ENCODE measurements at places on chromosomes 11 and 22.

- no peak for DNase-seq
Measured at GRCh38 chr22:49011379-49011768, 816.3 kb downstream of the BRD1 start.

DNA sequence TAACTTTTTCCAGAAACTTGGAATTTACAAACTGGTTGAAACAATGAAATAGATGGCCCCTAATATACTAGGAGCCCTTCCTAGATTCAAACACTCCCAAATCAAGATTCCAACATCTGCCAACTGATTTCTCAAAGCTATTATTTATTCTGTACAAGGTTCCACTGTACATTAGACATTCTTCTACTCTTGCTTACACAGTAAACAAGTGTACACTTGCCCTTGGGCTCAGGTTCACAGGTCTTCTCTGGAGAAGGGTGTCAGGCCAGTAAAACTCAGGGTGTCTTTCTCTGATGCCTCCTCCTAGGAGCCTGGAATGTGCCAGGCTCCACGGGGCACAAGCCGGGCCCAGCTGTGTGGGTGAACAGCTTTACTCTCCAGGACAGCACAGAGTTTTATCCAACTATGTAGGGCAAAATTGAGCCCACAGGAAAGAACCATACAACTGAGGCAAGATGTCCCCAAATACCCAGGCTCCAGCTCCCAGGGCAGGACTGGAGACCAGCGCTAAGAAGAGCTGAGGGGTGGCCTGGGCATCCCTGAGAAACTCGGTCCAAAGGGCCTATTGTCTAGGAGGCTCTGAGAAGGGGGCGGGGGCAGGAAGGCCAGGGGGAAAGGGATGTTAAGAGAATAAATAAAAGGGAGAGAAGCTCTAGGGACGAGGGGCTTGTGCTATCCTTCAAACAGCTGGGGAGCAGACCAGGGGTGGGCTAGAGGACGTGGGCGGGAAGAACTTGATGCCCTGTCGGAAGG is 8.8 kb upstream of the MFRP start:
- DNase-seq, result no peak

GRCh38 chr11:120546312-120547205 is 35.0 kb downstream of the GRIK4 start:
- no peak for DNase-seq

DNA sequence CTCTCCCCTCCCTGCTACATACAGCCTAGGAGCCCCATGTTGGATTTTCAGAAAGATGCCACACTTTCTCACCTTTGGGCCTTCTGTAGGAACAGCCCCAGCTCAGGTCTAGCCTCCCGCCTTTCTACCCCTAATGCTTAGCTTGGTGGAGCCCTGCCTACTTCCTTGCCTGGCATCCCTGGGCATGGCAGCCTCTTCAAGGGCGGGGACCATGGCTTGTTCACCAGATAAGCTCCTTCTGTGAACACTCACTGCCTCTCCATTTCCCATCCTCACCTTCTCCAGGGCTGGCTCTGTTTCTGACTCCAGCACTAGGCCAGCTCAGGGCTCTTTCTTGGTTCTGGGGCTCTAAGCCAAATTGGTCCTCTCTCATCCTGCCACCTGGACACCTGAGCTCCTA is 1.4 kb downstream of the SEPTIN3 start:
- DNase-seq, result no peak

DNA sequence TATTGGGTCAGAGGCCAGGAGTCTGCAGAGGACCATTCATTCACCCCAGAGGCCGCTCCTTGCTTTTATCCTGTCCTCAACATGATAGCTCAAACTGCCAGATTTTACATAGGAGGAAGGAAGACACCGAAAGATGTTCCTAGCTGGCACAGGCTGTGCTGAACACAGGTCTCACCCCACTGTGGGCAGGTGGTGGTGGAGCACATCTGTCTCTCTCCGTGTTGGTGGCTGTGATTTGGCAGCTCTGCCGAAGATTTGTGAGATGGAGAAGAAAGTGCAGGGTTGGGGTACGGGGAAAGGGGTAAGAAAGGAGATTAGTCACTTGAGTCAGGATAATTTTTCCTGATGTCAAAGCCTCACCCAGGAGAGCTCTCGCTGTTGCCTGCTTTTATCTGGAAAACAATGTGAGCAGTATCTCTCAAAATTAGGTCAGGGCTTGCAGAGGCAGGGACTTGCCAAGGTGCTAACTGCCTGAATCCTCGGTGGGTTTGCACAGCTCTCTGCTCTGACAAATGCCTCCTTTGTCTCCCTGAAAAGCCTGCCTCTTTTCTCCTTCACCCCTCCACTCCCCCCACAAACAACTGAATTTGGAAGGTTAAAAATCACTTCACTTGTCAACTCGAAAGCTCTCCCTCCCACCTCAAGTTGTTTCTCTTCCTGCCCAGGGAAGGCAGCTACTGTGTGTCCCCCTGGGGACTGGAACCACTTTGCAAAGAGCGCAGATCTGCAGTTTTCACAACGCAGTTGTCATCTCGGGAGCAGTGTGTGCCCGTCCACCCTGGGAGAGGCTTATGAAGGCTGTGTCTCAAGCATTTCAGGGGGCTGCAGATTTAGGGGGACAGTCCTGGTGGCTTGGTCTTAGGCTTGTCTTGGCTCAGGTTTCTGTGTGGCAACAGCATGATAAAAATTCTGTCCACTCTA is 299.7 kb downstream of the ST3GAL4 start:
- no peak for DNase-seq

DNA sequence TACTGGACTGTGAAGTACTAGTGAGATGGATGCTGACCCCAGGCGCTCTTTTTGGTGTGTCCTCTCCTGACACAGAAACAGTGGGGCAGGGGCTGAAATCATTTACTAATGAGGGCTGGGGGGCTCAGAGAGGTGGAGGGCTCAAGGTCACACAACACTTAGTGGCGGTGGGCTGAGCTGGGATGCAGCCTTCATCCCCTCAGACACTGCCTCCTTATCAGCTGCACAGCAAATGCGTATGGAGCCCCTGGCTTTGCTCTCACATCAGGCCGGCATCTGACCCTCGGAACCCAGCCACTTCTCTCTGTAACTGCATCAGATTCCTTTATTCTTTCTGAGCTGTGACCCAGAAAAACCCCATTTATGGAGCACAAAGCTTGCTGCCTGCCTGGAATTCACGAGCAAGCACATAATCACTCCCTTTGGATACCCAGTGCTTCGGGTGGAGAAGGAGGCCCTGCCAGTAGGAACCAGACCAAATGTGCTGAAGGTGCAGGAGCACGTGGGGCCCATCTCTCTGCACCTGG is 736.6 kb downstream of the TBC1D22A start:
- DNase-seq, result no peak

- DNase-seq, result no peak
Measured at GRCh38 chr11:96187822-96188221, 155.2 kb downstream of the MAML2 start.

GRCh38 chr22:24855794-24856193 is 49.8 kb downstream of the SGSM1 start:
- DNase-seq, result no peak

DNA sequence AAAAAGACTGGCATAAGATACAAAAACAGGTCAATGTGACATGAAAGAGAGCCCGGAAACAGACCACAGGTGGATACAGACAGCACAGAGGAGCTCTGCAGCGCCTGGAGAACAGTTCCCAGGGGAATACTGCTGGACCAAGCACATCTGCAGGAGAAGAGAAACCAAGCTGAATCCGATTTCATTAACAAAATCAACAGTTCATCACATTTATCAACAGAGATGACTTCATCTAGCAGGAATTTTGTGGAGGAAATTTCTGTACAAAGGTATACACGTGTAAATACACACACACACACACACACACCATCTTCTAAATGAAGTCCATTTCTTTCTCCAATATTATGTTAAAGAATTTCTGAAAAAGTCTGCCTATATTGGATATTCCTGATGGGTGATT is 17.1 kb downstream of the YPEL1 start:
- DNase-seq, result no peak

- DNase-seq, result no peak
Measured at GRCh38 chr22:29225422-29226090, 19.9 kb downstream of the EMID1 start.

- no peak for DNase-seq
Measured at GRCh38 chr22:49883294-49883640, 29.6 kb downstream of the ZBED4 start.

- no peak for DNase-seq
Measured at GRCh38 chr22:23119494-23120414, 22.0 kb downstream of the RSPH14 start.

DNA sequence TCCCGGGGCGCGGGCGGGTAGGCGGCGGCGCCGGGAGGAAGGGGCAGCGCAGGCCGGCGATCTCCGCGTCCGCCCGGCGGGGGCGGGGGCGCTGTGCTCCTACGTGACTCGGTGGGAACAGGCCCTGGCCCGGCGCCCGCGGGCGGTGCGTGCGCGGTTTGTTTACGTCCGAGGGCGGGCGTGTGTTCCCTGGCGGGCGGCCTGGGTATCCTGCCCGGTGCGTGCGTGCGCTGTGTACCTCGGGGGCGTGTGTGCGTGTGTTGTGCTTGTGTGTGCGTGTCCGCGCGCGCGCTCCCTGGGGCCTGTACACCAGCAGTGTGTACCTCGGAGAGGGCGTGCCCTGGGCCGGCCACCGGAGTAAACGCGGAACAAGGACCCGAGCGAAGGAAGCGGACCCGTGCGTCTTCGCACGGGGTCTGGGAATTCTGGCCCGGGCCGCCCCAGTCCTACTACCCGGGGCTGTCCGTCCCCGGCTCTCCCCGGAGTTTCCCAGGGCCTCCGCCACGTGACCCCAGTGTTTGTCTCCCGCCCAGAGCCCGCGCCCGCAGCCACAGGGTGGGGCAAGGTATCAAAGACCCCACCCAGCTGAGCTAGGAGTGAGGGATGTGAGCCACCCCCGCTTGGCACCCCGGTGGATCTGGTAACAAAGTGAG is 769 bp downstream of the MAFF start:
- DNase-seq, result no peak

GRCh38 chr11:45171550-45171949 is 25.1 kb downstream of the PRDM11 start:
- DNase-seq, result no peak

GRCh38 chr11:86176165-86176884 is 68.2 kb upstream of the EED start:
- no peak for DNase-seq

GRCh38 chr11:43558146-43558545 is 122.4 kb upstream of the HSD17B12 start:
- no peak for DNase-seq

DNA sequence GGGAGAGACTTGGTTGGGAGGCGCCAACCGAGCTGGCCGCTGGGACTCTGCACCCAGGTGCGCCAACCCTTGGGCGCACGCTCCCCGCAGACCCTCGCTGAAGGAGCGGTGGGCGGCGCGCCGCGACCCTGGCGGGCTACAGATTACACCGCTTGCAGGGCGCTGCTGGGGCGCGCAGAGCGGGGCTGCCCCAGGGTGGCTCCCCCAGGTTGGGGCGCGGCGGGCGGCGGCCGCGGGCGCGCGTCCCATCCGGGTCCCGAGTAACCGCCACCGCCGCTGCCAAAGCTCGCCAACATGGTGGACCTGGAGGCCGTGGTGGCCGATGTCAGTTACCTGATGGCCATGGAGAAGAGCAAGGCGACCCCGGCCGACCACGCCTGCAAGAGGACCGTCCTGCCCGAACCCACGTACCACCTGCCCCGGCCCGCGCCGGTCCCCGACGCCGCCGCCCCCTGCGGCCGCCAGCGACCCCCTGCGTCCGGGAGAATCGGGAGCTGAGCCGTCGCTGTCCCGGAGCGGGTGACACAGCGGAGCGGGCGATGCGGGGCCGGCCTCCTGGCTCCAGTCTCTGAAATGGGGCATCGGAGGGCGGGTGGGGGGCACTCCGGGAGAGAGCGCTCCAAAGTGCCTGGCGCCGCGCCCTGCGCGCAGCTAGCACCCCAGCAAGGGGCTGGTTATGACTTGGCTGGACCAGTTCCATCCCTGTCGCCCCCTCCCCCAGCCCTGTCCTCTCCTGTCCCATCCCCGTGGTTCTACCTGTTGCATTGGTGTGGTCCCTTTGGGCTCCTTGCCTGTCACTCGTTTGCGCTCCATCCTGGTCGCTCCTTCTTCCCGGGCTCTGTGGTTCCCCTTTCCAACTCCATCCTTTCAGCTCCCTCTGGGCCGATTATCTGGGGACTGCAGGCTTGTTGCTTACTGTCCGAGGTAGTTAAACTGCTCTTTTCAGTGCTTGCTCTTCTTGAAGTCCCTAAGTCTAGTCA is 143.3 kb upstream of the GRK3 start:
- no peak for DNase-seq

- DNase-seq, result no peak
Measured at GRCh38 chr11:29129844-29130243, 887.0 kb downstream of the KCNA4 start.

- DNase-seq, result no peak
Measured at GRCh38 chr11:116851626-116852025, 14.2 kb upstream of the APOA1 start.

- peak; percentile 35 for DNase-seq
Measured at GRCh38 chr22:43848366-43849171, 13.7 kb downstream of the SULT4A1 start.

GRCh38 chr22:49324527-49325491 is 502.9 kb downstream of the BRD1 start:
- DNase-seq, result no peak

DNA sequence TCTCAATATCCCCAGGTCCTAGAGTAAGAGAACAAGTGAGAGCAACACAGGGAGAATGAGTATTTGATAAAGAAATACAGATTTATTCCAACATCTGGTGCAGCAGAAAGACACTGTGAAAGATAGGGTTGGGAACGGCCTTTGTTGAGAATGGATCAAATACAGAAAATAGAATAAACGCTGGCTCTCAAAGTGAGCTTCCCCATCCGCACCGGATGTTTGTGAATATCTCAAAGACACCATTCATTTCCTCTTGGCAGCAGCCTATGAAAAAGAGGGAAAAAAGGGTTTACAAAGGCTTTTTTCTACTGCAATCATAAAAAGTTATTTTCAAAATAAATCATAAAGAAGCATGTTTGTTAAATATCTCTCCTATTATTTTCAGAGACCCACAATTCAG is 279.3 kb downstream of the CASP12 start:
- no peak for DNase-seq

DNA sequence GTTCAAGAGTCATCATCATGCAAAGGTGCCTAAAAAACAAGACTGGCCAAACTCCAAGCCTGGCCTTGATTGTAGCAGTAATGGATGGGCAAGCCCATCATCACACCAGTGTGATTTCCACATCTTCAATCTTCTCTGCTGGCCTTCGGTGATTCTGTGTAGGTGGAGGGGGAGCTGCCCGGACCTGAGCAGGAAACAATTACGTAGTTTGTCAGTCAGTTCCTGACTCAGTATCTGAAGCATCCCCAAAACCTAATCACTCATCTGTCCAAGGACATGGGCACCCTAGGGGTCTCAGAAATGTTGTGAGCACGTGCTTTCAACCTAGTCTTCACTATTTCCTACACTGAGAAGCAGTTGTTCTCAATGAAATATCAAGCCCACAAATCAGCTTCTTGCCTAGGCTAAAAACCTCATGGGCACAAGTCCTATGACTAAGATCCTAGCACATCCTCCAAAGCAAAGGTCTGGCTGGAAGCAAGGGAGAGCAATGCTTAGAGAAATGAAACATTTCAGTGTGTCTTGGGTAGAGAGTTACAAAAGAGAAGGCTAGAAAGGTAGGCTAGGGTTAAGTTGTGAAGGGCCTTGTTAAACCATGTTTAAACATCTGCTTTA is 24.6 kb downstream of the ATG16L2 start:
- DNase-seq, result no peak
